Activated CD4-positive, CD25-positive, alpha-beta regulatory T cell (primary cell): ENCODE measurements at places on chromosomes 16 and 17.

- DNase-seq: no peak
Observed at GRCh38 chr17:50871898-50872297, 5.7 kb upstream of the TOB1 start.

DNA sequence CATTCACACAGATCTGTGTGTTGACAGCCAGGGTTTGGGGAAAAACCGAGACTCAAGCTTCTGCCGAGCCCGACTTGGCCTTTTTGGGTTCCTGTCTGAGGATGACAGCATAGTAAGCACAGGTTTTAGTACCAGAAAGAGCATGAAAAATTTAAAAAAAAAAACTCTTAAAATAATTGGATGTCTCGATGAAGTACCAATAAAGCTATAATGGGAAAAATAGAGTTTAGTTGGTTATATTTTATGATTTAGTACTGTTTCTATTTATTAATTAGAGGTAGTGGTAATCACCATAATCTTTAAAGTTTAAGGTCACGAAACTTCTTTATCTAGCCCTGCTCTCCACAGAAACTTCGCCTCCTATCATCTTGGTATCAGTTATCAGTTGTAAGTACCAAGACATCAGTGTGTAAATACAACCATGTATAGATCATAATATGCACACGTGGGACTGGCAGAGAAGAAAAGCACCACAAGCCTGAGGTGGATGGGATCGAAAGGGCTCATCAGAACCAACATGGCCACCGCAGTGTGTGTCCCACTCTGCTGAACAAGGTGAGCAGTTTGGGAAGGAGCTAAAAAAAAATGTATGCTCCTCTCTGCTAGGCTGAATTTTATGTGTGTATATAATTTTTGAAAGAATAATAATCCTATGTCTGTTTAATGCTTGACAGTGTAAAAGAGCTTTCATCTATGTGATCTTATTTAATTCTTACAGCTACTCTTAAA, 14.4 kb upstream of the EEF2K start:
- DNase-seq: no peak

- no peak for DNase-seq
Observed at GRCh38 chr17:60557805-60558204, 31.8 kb upstream of the APPBP2 start.

- DNase-seq: no peak
Observed at GRCh38 chr17:8056976-8057625, 18.2 kb downstream of the ALOX15B start.

- DNase-seq: no peak
Observed at GRCh38 chr17:83010206-83011200, 68.9 kb upstream of the METRNL start.

GRCh38 chr17:73281928-73282327, 20.2 kb upstream of the CPSF4L start:
- DNase-seq: no peak

DNA sequence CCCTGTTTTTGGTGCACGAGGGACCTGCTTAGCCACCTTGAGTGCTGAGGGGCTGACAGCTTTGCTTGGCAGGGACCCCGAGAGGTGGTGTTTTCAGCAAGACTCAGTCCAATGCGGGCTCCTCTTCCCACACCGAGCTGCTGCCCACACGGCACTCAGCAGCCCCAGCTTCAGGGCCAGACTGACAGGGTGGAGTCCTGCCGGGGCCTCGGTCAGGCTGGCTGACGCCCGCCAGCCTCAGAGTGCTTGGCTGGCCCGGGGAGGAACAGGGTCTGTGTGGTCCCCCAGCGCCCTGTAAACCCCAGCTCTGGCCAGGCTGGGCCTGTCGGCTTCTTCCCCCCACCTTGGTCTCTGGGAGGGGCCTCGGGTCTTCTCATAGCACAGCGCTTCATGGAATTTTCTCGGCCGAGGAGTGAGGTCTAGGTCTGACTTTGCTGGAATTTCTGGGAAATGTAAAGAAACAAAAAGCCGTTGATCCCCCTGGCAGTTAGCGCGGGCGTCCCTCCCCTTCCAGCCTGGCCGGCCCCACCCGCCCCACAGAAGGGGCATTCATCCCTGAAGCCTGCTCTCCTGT, 2.6 kb downstream of the SOX8 start:
- DNase-seq: no peak

DNA sequence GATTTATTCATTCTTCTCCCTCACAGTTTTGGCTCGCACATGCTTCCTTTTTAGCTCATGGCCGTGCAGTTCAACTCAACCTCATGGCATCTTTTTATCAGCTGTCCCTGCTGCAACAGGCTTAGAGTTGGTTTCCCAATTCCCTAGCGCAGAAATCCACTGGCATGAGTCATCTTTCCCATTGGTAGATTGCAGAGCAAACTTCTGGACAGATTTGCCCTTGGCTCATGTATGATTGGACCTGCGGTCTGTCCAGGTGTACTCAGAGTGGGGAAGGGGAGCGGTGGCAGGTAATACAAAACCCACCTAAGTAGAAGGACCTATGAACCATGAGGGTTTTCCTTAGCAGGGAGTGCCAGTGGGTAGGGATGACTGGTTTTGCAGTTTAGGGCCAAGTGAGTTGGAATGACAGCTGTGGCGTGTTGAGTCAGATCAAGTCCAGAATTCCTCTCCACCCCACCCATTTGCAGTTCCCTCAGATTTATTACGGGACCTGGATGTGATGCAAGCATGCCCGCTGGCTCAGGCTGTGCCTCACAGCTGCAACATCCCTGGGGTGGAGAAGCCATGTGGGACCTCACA, 584.7 kb downstream of the WWOX start:
- no peak for DNase-seq

DNA sequence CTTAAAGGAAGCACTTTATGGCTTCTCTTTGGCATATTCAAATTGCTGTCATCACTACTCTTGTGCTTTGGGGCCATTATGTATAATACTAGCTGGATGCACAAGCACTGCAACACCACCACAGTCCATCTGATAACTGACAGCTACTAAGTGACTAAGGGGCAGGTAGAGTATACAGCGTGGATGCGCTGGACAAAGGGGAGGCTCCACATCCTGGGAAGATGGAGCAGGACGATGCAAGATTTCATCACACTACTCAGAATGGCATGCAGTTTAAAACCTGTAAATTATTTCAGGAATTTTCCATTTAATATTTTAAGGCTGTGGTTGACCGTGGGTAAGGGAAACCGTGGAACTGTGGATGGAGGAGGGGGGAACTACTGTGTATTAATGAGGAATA, 25.0 kb downstream of the MPRIP start:
- no peak for DNase-seq

DNA sequence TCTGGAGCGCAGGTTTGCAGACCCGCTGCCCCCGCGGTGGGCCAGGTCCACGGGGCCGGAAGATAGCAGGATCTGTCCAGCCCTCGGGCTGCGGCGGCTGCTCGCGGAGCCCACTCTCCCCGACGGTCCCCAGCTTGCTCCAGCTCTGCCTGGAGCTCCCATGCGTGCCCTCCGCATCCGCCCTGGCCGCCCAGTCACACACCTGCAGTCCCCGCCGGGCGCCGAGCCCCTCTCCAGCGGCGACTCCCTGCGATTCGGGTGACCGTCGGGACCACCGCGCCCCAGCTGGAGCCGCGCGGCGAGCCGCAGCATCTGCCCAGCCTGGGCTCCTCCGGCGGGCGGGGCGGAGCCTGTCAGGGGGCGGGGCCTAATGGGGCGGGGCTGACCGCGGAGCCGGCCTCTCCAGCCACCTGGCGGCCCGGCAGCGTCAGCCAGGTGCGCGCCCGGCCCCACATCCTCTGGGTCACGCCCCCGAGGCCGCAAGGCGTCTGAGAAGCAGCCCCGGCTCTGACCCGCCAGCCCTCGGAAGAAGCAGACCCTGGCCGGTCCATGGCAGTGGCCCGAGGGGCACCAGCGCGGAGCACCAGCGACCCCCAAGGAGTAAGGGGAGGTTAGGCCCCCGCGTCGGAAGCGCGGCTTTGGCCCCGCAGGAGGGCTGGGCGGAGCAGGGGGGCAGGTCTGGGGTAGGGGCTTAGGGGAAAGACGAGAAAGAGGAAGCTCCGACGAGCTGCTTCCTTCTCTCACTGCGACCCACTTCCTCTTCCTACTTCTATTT, at the start of gene PIK3R5:
Gene PIK3R5, minus strand, starts transcription at position 314 of the 775 bp plus-strand sequence. CDS start 54,213 bp downstream, outside the sequence.
- peak; percentile 67 for DNase-seq

GRCh38 chr16:60991886-60992285, 1044.4 kb downstream of the CDH8 start:
- DNase-seq: no peak

DNA sequence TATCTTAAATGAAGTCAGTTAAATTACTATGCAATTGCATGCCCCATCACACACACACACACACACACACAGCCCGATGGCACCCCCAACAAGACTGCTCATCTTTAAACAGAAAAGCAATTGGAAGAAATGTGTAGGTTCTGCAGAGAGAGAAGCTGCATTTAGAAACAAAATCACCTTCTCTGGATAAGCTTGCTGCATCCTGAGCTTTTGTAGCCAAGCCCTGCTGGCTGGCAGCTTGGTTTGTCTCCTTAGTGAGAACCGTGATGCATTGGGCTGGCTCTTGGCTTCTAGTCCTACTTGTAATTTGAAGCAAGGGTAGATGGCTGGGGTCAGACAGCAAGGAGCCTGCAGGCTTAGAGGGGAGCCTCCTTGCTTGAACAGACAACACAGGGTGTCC, 153.8 kb downstream of the SOX9 start:
- no peak for DNase-seq

- no peak for DNase-seq
Observed at GRCh38 chr17:6476076-6476809, 32.0 kb downstream of the PIMREG start.

DNA sequence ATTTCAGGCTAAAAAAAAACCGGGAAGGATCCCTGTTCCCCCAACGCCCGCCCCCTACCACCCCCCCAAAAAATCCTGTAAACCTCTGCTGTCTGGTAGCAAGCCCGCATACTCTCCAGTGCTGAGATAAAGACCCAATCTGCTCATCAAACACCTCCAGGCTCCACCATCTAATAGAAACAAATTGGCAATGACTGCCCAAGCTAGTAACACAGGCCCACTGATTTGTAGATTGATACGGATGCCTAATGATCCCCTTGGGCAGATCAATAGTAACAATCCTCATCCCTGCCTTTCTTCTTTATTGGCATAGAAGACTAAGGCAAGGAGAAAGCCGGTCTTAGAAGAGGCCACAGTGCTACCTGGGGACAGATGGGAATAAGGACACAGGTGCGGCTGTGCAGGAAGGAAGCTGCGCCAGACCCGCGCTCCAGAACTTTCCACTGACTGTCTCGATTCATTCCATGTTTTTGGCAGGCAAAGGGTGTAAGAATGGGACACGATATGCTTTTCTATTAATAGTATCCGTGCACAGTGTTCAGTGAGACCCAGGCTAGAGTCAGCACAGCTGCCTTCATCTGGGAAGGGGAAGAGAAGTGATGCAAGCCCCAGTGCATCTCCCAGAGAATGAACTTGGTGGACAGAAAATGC, 407.6 kb upstream of the PSMD7 start:
- no peak for DNase-seq

- no peak for DNase-seq
Observed at GRCh38 chr17:13350466-13350865, 251.3 kb downstream of the HS3ST3A1 start.

GRCh38 chr16:1146409-1146808, 6.5 kb upstream of the CACNA1H start:
- no peak for DNase-seq

GRCh38 chr16:67336648-67337047, 10.0 kb downstream of the LRRC36 start:
- DNase-seq: no peak

DNA sequence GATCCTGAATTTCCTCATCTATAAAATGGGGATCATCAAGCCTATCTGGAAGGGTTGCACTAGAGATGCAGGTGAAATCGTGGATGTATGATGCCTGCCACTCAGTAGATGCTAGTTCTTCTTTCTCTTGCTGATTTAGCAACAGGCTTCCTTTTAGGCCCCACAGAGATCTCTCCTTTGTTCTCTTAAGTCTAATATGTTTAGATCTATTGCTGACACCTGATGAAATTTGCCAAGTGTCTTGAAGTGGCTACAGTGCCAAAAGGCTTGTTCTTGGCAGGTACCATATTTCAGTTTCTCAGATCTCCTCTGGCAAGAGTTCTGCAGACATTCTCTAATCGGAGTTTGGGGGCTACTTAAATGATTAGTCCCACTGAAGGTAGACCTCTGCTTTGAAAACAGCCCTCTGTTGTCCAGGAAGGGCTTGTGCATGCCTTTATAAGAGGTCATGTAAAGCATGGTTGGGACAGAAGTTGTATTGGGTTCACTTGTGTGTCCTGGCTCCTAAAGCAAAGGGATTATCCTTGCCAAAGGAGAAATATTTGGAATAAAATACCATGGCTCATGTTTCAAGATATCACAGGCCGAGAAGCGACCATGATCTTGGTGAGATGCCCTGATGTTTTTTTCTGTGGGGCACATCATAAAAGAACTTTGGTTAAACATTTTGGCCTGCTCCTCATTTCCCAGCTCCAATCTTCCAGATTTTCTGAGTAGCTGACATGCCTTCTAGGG, 234.0 kb downstream of the MSI2 start:
- no peak for DNase-seq

GRCh38 chr17:75888484-75888883, 8.3 kb downstream of the TRIM65 start:
- no peak for DNase-seq

DNA sequence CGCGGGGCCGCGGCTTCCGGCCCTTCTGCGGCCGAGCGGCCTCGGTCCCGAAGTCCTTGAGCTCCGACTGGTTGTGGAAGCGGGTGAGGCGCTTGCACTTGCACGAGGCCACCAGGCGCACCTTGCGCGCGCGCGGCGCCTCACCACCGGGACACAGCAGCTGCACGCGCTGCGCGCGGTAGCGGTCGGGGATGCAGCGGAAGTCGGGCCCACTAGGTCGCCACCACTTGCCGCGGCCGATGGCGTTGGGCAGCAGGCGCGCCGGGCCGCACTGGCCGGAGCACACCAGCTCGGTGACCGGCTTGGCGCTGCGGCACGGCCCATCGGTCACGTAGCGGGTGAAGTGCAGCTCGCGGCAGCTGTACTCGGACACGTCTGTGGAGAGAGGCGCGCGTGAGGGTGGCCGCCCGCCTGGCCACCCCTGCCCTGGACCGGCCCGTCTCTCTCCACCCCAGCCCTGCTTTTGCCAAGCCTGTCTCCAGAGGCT, 3.2 kb downstream of the SOST start:
- no peak for DNase-seq

DNA sequence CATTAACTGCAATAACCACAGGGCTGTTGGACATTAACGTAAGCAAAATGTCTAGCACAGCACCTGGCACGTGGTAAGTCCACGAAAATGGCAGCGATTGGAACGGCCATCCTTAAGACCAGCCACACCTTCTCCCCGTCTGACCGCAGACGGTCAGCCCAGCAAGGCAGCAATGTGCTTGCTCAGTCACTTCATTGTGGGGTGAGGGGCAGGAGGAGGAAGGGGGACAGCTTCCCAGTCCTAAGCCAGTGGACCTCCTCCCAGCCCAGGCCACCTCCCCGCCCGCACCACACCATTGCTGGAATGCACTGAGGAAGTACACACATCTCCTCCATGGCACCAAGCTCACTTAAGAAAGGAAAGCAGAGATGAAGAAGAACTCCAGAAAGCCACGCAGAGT, 8.6 kb upstream of the MYLK3 start:
- no peak for DNase-seq

DNA sequence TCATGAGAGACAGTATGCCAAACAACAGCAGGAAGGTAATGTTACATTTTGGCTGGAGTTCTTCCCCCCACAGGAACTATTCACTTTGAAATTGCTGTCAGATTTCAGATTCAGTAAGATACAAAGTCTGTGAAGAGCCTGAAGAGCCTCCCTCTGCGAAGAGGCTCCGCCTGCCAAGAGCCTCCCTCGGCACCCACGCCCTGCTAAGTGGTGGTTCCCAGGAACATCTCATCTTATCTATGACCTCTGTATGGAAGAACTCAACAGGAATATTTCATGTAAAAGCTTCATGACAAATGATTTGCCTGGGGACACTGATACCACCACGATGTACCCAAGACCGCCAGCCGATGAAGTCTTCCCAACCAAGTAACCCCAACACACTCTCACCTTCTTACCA, 3.2 kb downstream of the ZC3H7A start:
- DNase-seq: no peak
